AG09319 (cell line): ENCODE measurements at places on chromosomes 2 and 18.
A peak's percentile ranks its signal among the peaks of the same experiment; 100 is the strongest.

- DNase-seq: no peak
These were observed 229.0 kb upstream of the HS6ST1 start for GRCh38 chr2:128547667-128548066.

DNA sequence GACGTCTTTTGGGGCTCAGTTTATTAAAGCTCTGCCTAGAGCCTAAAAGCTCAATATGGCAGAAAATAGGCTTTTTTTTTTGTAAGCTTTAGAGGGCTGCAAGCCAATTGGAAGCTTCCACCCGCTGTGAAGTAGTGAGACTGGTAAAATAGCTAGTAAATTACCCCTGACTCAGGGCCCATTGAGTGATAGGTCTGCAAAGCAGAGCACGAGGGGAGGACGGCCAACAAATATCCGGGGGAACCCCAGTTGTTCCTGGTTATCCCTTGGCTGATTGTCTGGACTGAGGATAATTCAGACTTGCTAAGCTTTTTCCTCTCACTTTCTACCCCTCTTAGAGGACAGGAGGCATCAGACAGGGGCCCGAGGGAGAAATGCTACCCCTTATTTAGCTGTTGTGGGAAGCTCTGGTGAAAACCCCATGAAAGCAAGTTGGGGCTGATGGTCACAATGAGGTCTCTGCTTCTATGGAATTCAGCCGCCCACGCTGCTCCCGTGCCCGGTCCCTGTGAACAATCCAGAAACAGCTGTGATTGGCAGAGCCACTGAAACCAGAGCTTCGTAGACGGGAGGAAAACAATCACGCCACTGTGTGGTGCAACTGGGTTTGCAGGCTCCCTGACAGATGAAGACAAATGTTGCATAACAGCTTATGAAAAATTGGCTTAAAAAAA, 141.9 kb upstream of the LGALSL start:
- DNase-seq: peak; percentile 75

DNA sequence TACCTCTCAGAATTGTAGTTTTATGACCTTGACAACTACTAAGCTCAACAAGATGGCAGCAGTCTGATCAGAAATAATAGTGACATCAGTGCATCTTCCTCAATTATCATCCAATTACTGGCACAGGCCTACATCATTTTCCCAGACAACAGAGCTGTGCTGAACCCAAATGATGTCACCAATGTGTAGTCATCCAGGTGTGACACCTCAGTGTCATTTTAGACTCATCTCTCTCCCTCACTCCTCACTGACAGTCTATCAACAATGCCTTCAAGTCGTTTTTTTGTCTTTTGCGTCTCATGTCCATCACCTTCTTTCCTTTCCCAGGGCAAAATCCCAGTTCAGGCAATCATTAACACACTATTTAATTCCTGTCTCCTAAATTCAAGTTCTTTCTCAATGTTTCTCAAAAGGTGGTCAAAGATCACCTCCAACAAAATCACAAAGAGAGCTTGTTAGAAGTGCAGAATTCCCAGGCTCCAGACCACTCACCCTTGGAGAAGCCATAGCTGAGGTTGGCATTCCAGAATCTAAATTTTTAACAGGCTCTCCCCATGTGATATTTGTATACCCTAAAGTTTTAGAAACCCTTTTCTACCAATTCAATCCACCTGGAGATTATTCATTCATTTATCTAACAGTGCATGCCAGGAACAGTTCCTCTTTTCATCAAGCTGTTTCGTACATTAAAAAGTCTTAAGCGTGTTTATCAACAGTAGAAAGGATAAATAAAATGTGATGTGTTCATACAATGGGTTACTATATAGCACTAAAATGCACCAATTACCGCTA, 125.3 kb upstream of the KLF7 start:
- DNase-seq: no peak

- no peak for DNase-seq
These were observed 197.9 kb upstream of the ACVR2A start for GRCh38 chr2:147646818-147647468.

DNA sequence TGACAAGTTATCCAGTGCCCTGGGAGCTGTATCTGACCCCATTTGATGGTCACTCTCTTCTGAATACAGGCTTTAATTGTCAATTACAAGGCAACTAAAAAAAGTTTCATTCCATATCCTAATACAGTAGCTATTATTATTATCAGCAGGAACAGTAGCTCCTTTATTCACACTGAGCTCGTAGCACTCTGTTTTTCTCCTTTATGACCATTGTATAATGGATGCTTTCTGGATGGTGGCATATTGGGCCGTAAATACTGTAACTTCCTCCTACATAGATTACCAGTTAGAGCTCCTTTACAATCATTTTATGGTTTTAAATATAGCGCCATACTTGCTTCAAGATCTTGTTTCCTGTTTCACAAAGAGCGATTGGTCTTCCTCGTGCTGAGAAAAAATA, 1040.3 kb downstream of the TSN start:
- no peak for DNase-seq

DNA sequence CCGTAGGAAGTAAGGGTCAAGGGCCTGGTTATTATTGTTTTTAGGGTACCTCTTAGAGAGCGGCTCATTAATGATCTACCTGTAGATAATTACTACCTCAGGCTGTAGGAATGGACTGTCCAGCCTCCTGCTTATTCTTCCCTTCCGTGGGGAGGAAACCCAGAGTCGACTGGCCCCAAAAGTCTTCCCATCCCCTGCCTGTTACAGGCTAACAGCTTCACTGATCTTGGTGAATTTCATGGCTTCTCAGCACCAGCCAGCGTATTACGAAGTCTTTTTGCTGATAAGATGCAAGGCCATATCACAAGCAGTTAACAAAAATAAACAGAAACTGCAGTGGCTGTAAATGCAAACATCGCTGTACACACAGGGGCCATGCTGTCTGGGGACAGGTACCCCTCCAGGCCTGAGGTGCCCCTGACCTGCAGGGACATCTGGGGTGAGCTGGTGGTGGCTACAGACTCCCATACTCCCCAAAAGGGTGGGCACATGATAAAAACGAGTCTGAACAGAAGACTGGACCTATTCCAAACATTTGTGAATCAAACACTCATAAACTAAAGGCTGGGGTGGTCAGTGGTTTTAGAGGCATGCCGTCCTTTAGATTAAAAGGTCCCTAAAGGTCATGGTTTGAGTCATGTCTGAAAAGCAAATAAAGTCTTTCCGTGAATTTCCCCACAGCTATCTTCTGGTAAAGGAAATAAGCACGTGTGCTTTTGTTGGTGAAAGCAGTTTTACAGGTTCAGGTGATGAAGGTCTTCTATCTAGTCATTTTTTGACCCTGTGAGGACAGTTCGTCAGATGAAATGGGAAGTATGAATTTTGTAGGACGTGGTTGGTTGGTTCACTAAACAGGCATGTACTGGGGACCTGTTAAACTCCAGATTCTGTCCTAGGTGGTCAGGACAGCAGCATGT, 36.7 kb downstream of the TTC39C start:
- DNase-seq: no peak

- DNase-seq: no peak
These were observed 184.0 kb downstream of the SCG2 start for GRCh38 chr2:223418131-223418530.

DNA sequence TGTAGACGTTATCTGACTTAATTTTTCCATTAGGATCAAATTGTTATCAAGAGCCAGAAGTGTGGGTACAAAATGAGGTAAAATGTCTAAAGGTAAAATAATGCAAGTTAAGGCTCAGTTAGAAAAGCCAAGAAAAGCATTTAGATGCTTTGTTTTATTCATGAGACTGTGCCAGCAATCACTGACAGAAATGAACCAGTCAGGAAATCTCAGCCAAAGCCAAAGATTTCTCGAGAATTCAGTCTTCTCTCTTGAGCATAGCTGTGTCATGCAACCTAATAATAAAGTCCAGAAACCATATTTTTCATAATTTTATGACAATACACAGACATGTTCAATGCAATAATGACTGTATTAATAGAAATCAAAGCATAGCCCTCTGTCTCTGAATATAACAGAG, 43.5 kb upstream of the ZNF397 start:
- DNase-seq: no peak

- no peak for DNase-seq
These were observed 49.6 kb downstream of the MARCO start for GRCh38 chr2:118991554-118991953.

- DNase-seq: no peak
These were observed 482.0 kb downstream of the BCL11A start for GRCh38 chr2:60071490-60071831.

- no peak for DNase-seq
These were observed 18.8 kb upstream of the FOXI3 start for GRCh38 chr2:88471083-88471942.

DNA sequence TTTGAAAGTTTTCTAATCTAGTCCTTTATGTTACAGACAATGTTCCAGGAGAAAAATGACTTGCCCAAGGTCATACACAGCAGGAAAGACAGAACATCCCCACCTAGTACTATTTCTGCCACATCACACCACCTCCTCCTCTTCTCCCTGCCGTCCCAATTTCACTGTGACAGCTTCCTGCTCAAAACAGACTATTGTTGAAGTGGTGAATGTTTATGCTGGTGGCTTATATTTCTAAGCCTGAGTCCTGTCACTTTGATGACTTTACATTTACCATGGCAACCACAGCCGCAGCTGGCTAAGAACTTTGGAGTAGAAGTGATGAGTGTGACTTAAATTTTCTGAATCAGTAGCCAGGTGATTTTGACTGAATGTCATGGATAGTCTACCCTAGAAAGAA, 10.0 kb downstream of the GALNT5 start:
- no peak for DNase-seq

- DNase-seq: no peak
These were observed 1.2 kb downstream of the KIAA1328 start for GRCh38 chr18:36830158-36830495.

DNA sequence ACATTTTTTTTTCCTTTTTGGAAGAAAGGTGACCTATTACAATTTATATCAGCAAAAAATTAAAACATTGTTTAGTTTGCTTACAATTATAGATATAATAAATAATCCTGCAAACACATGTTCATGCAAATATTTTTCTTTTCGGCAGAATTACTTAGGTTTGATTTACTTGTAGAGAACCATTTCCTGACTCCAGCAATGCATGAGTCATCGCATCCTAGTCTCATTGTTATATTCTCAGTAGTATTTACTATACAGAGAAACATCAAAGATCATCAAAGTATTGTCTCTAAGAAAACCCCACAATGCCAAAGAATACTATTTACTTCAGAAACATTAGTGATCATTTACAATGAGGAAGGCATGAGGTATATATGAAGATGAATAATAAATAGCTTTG, 40.4 kb upstream of the MTIF2 start:
- DNase-seq: no peak

DNA sequence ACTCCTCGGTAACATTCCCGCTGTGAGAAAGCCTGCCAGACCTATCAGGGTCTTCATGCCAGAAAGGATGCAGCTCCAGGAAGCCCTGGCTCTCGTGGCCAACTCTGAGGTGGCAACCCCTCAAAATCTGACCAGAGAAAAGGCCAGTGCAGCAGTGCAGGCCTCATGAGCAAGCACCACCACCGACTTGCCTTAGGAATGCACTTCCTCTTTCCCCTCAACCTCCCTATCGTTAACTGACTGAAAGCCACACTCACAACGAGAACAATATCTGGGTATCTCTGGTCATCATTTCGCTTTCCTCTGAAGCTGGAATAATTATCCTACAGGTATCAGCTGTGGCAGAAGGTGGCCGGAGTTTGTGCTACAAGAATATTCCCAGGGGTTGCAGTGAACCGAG, 101.4 kb upstream of the POU3F3 start:
- no peak for DNase-seq

DNA sequence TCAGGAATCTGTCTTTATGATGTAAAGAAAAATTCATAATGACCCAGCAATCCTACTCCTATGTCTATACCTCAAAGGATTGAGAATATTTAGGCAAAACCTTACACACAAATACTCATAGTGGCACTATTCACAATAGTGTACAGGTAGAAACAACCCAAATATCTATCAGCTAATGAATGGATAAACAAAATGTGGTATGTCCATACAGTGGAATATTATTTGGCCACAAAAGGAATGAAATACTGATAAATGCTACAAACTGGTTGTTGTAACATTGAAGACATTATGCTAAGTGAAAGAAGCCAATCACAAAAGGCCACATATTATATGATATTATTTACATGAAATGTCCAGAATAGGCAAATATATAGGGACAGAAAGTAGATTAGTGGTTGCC, 24.7 kb downstream of the PDK1 start:
- DNase-seq: no peak

DNA sequence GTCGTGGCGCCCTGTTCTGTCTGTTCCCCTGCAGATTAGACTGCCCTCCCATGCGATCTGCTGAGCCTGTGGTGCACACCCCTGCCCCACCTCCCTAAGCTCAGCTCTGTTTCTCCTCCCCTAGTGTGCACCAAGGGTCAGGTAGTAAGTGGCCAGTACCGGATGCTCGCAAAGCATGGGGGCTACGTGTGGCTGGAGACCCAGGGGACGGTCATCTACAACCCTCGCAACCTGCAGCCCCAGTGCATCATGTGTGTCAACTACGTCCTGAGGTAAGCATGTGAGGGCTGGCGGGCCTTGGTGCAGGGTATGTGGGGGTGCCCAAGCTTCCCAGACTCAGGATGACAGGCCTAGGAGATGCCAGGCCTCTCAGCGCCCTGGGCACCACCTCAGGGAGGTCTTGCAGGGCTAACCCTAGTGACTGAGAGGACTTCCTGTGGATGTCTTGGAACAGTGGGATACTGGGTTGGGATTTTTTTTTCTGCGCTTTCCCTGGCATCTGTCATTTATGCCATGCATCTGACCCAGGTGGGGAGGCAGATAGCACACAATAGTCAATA, 78.4 kb downstream of the EPAS1 start:
- DNase-seq: no peak

- DNase-seq: no peak
These were observed 13.2 kb downstream of the DYNAP start for GRCh38 chr18:54604211-54604610.

DNA sequence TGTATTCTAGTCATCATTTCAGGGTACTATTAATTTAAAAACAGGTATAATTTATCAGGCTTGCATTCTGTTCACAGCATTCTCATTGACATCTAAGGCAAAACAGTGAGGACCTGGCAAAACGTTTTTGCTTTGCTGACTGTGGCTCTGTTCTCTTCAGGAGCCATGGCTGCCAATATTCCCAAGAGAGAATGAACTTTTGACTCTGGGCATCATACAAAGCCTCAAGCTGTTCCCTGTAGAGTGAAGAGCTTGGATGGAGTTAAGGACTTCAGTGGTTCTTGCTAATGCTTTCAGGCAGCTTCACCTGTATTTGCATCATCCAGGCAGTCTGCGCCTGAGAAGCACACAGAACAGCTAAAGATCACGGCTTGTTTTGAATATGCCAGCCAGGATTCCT, 65.9 kb upstream of the CAVIN2 start:
- no peak for DNase-seq

DNA sequence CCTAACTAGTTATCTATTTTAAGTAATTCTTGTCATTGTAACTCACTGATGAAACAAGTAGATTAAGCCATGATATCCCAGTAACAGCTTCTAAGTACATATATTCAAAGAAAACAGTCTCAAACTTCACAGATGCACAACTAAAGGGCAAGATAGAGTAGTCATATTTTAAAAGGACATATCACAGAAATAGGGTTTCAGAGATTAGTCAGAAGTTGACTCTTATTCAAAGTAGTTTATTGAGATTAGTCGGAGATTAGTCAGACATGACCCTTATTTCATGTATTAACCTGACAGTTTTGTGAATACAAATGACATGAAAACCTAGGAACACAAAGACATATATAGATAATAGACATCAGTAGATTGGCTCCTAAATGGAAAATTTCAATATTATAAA, 15.9 kb upstream of the CHAC2 start:
- DNase-seq: no peak

- no peak for DNase-seq
These were observed 327.1 kb downstream of the EPHA4 start for GRCh38 chr2:221245045-221245444.
